ENCODE measurements at places on chromosomes 11 and 22.

DNA sequence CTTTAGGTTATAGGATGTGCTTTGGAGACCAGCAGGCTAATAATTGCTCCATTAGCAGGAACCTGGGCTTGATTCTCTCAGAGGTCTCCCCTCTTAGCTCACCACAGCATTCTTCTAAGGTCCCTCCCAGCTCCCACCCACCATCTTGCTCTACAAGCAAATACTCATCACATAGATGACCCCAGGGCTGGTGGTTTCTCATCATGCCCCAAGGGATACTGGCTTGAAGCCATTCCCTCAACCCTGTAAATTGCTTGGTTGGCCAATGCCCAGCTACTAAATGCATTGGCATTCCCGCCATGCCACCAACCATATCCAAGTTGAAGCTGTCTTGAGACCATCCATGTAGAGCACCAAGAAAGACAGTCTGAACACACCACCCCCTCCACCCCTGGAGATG lies 130.2 kb upstream of the NCAM1 start:
- no peak for DNase-seq

DNA sequence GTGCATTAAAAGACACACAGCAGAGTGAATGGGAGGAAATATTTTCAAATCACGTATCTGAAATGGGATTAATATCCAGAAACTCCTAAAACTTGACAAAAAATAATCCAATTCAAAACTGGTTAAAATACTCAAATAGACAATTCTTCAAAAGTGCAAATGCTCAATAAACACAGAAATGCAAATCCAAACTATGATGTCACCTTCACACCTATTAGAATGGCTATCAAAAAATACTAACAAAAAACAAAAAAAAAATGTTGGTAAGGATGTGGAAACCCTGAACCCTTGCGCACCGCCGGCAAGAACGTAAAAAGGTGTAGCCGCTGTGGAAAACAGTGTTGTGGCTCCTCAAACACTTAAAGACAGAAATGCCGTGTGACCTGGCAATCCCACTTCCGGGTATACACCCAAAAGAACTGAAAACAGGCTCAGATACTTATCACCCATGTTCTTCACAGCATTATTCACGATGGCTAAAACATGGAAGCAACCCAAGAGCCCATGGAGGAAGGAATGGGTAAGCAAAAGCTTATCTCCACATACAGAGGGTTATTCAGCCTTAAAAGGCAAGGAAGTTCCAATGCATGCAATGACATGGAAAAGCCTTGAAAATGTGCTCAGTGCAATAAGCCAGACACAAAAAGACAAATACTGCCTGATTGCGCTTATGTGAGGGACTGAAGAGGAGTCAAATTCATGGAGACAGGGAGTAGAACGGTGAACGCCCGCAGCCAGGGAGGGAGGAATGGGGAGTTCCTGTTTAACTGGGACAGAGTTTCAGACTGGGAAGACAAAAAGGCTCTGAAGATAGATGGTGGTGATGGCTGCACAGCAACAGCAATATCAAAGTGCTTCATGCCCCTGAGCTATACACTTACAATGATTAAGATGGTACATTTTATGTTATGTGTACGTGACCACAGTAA lies 19.6 kb downstream of the BRD1 start:
- no peak for DNase-seq

DNA sequence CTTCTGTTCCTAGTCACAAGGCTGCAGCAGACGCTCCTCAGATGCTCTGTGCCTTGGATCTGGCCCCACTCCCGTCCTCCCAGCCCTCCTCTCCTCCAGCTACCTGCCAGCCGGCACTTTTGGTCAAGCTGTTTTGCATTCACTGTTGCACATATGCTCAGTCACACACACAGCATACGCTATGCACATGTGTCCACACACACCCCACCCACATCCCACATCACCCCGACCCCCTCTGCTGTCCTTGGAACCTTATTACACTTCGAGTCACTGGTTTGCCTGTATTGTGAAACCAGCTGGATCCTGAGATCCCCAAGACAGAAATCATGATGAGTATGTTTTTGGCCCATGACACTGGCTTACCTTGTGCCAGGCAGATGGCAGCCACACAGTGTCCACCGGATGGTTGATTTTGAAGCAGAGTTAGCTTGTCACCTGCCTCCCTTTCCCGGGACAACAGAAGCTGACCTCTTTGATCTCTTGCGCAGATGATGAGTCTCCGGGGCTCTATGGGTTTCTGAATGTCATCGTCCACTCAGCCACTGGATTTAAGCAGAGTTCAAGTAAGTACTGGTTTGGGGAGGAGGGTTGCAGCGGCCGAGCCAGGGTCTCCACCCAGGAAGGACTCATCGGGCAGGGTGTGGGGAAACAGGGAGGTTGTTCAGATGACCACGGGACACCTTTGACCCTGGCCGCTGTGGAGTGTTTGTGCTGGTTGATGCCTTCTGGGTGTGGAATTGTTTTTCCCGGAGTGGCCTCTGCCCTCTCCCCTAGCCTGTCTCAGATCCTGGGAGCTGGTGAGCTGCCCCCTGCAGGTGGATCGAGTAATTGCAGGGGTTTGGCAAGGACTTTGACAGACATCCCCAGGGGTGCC lies 109.8 kb downstream of the BCR start:
- no peak for DNase-seq

DNA sequence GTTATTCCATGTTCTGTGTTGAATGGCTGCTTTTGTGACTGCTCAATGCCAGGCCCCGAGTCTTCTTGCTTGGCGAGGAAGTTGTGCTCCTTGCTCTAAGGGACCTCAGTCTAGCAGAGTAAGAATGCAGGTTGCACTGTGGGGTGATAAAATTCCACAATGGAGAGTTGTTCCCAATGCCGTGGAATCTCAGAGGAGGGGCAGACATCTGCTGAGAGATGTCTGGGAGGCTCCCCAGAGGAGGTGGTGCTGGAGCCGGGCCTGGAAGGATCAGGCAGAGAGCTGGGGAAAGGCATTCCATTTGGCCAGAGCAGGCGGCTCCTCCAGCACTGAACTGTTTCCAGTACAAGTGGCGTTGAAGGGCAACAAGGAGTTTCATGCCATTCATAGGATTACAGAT lies 55.2 kb downstream of the ST3GAL4 start:
- no peak for DNase-seq

DNA sequence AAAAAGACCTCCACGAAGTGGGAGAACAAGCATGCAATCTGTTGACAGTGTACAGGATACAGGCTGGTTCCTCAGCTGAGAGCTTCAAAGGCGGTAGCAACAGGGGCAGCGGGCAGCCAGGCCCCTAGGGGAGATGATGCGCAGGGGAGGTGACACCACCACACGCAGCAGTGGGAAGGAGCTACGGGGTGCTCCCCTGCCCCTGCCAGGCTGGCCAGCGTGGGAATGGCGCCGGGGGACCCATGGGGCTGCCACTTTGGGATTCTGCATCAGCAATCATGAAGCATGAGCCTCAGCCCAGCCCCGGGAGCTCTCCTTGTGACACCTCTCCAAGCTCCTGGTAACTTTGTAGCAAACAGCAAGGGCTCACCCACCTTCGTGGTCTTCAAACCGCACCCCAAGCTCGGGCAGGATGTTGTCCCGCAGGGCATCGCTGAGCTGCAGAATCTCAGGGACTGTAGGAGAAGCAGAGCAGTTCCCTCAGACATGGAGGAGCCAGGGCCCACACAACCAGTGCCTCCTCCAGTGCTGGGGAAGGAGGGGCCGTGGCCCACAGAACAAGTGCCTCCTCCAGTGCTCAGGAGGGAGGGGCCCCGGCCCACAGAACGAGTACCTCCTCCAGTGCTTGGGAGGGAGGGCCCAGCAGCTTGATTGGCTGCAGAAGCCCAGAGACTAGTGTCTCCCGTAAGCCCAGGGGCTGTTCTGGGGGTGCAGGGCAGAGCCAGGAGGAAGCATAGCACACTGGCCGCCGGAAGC lies 14.6 kb upstream of the NAP1L4 start:
- no peak for DNase-seq

DNA sequence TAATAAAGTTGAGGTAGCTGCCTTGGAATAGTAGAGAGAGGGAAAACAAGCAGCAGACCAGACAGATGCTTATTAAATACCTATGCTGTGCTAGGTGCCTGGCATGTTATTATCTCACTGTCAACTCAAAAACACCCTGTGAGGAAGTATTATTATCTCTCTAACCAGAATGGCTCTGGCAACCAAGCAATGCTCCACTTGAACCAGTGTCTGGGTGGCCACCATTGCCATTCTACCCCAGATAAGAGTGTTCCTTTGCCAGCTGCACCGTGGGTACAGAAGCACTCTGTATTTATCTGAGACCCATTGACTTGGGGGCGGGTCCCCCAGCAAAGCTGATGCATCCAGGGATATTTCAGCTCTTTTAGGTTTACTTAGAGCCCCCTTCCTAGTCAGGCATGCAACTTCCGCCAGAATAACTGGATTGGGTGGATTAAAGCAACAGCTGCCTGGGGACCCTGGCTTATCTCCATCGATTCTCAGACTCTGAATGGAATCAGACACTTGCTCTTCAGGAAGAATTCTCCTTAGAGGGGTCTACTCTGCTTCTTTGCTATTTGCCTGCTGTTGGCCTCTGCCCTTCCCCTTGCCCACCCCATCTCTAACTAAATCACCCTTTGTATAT lies 49.1 kb downstream of the RCN1 start:
- DNase-seq, result no peak

- DNase-seq, result no peak
Measured at GRCh38 chr11:67436459-67437081, 912 bp downstream of the PTPRCAP start.

- no peak for DNase-seq
Measured at GRCh38 chr11:121035780-121036179, 11.9 kb downstream of the TBCEL start.

- no peak for DNase-seq
Measured at GRCh38 chr11:62010935-62011528, 43.6 kb upstream of the FTH1 start.

DNA sequence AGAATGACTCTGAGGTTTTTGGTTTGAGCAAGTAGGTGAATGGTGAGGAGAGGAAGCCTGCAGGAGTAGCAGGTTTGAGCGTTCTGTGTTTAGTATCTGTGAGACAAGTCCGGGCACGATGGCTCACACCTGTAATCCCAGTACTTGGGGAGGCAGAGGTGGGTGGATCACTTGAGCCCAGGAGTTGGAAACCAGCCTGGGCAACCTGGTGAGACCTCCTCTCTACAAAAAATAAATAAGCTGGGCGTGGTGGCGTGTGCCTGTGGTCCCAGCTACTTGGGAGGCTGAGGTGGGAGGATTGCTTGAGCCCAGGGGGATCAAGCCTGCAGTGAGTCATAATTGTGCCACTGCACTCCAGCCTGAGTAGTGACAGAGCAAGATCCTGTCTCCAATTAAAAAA lies 9.7 kb upstream of the CENATAC start:
- DNase-seq, result no peak

GRCh38 chr11:31702966-31703365 lies 108.2 kb downstream of the PAX6 start:
- no peak for DNase-seq

DNA sequence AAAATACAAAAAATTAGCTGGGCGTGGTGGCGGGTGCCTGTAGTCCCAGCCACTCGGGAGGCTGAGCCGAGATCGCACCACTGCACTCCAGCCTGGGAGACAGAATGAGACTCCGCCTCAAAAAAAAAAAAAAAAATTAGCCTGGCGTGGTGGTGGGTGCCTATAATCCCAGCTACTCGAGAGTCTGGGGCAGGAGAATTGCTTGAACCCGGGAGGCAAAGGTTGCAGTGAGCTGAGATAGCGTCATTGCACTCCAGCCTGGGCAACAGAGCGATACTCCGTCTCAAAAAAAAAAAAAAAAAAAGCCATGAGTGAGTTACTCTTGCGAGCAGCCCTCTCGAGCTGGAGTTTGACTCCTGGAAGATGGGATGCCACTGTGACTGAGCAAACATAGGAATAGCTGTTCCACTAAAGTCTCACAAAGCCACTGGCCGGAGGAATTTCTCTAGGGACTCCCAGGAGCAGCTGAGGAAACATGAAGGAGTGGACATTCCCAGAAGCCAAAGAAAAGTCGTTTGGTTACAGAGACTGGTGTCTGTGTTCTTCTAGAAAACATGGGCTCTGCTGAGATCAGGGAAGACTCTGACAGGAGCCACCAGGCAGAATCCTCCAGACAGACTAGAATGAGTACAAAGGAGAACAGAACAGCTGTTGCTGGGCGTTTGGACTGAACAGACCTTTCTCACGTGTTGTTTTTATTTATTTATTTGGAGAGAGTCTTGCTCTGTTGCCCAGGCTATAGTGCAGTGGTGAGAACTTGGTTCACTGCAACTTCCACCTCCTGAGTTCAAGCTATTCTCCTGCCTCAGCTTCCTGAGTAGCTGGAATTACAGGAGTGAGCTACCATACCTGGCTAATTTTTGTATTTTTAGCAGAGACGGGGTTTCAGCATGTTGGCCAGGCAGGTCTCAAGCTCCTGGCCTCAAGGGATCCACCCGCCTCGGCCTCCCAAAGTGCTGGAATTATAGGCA lies 32.4 kb upstream of the MYH9 start:
- DNase-seq, result no peak

- peak; percentile 15 for DNase-seq
Measured at GRCh38 chr11:72321381-72321996, 77.5 kb upstream of the PHOX2A start.

- DNase-seq, result peak; percentile 52
Measured at GRCh38 chr11:75815345-75816168, 547 bp downstream of the UVRAG start.

DNA sequence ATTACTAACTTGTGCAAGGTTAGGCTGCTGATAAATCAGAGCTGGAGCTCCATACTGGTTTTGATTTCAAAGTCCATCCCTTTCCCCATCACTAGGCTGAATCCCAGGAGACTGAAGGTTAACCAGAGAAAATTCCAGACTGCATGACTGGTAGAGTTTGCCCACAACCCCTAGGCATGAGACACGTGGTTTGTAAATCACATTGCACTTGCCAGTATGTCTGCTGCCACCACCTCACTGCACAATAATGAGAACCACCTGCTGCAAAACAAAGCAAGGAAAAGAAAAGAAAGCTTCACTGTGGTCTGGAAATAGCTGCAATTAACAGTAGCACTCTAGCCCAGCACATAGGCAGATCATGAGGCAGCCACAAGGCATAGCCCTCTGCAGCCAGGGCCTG lies 67.6 kb upstream of the NTM start:
- no peak for DNase-seq

GRCh38 chr11:119338318-119338890 lies 2.3 kb downstream of the C1QTNF5 start:
- DNase-seq, result peak; percentile 58

DNA sequence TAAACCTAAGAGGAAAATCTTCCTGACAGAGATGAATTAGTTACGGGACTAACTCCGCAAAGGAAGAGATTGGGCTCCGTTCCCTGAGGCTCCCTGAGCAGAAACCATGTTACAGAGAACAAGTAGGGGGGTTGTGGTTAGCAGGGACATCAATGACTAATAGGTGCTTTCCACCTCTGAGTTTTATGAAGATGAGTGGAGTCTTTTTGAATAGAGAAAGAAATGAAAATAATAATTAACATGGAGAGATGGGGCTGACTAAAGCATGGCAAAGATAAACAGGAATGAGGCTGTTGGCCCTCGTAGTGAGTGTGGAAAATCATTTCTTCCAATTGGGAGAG lies 47.5 kb upstream of the PICALM start:
- DNase-seq, result peak; percentile 16

- no peak for DNase-seq
Measured at GRCh38 chr11:61258546-61258945, 17.6 kb downstream of the PGA5 start.
